ENCODE measurements at places on chromosomes 5 and 9.
A peak's percentile ranks its signal among the peaks of the same experiment; 100 is the strongest.

- DNase-seq = no peak
These were observed 13.8 kb downstream of the URM1 start for GRCh38 chr9:128384801-128385495.

DNA sequence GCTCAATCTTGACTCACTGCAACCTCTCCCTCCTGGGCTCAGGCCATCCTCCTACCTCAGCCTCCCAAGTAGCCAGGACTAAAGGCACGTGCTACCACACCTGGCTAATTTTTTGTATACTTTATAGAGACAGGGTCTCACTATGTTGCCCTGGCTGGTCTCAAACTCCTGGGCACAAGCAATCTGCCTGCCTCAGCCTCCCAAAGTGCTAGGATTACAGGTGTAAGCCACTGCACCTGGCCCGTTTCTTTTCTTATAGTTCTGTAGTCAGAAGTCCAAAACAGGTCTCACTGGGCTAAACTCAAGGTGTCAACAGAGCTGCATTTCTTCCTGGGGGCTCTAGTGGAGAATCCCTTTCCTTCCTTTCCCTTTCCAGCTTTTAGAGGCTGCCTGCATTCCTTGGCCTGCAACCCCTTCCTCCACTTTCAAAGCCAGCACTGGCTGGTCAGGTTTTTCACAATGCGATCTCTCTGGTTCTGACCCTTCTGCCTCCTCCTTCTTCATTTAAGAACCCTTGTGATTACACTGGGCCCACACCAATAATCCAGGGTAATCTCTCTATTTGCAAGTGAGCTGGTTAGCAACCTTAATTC, 16.3 kb downstream of the IRF1 start:
- DNase-seq = no peak

DNA sequence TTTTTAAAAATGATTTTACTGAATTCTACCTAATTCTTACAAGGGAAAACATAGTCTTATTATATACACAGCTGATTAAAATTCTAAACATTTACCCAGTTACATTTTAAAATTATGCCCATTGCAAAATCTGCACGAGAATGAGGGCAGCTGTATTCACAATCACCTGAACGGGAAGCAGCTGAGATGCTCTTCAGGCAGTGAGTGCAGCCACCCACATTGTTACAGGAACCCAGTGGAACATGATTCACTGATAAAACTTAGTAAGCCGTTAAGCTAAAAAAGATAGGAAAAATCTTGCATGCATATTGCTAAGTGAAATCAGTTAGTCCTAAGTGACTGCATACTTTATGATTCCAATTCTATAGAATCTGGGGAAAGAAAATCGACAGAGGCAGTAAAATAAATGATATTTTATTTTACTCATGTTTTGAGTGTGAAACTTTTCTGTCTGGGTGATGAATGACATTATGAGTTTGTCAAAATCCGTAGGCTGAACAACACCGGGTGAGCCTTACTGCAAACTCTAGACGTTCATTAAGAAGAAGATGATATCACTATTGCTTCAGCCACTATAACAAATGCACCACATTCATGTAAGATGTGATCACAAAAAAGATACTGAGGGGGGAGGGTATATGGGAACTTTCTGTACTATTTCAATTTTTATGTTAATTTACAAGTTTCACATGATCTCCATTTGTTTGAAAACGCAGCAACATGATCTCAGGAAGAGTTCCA, 39.1 kb upstream of the FLT4 start:
- DNase-seq = no peak

DNA sequence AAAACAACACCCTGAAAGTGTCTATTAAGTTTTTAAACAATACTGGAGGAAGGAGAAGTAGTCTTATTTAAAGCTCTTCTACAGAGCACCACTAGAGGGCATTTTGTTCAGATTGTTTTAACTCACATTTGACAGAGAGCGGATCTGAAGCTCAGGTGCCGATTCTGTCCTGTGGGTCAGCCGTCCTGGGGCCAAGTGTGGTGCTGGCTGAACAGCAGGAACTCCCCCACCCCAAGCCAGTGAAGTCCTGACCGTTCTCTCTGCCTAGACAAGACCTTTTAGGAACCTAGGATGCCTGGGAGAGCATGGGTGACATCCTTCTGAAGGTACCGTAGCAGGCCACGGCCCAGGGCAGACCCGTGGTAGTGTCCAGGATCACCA, 3.9 kb downstream of the EXOC3 start:
- peak; percentile 16 for DNase-seq

- no peak for DNase-seq
These were observed 541.0 kb downstream of the RAB3C start for GRCh38 chr5:59123595-59124561.

DNA sequence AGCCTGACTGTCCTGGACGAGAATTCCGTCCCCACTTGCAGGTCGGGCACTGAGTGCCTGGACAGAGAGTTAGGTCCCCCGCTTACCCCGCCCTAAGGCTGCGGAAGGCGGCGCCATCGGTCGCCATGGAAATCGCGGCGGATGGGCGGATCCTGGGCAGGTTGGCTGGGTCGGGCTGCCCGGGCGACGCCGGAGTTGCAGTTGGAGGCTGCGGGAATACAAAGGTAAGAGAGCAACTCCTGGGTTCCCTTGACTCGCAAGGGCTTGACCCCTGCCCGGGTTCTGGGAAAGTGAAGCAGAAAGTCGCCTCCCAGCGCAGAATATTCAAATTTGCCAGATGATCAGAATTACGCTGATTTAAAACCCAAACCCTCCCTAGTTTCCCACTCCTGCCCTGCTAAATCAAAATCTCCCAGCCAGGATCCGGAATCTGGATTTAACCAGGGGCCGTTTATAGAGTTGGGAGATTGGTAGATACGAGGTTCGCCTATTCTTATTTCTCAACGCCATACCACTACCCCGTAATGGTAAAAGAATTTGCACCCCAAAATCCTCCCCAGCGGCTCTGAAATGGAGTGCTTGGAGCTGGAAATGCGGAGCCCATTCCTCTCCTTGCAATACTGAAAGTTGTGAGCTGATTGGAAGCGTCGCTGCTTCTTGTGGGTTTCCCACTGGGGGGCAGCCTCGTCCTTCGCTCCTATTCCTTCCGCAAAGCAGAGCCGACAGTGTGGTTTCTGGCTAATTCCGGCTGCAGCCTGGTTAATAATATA, 156.4 kb upstream of the RASEF start:
- peak; percentile 72 for DNase-seq

DNA sequence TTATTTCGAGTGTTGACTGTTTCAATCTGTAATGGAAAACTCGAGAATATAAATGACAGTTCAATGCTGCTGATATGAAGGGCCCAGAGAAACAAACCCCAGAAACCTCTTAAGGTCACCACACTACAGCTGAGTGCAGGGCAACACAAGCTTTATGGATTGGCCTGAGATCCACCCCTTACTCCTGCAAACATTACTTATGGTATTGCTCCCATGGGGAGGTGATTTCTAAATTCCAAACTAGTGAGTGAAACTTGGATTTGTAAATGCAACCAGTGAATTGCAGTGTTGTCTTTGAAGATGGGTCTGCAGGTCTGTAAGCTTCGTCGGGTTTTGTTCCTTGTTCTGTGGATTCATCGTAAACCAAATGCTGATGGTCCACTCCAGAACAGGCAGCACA, 85.4 kb downstream of the NTRK2 start:
- DNase-seq = no peak

- DNase-seq = no peak
These were observed 152.3 kb downstream of the GAS1 start for GRCh38 chr9:86795047-86795442.

DNA sequence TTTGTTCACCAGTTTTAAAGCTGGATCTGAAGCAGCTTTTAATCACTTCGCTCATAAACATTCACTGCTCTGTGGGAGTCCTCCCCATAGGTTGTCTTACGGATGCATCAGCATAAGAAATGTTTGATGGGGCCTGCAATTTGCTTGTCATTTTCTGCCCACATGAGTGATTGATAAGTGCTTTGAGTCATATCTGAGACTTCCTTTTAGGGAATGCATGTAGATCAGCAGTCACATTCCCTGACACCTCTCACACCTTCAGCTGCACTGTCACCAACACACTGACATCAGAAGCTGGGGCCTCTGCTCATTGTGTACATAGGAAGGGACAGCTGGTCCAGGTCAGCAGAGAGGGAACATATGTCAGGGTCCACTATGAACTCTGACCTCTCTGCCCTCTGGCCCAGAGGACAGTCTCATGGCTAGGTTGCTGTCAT, 84.1 kb upstream of the SPATA31D4 start:
- DNase-seq = no peak
